Calu3 (cell line): ENCODE measurements at places on chromosomes 4 and X.

DNA sequence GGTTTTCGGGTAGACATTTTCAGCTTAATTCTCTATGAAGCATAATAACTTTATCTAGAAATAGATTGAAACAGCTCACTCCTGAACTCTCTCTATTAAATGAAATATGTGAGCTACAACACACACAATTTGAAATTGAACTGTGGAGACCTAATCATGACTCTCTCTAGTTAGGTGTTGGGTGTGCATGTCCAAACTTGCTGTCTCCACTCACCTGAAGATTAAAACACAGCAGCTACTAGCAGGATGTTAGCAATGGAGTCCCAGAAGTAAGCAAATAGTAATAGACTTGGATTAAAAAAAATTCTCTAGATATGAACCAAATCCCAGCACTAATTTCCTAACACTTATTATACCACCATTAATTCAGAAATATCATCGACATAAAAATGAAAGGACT is 173.1 kb downstream of the FSTL5 start:
- no peak overlapping the region for H3K27ac ChIP-seq
- H3K27me3 ChIP-seq: no peaks in the 10 kb centered on the region
- no peak overlapping the region for H3K4me3 ChIP-seq
- H3K4me1 ChIP-seq: no peaks in the 10 kb centered on the region
- no peak for DNase-seq
- no peaks in the 10 kb centered on the region for H3K36me3 ChIP-seq

DNA sequence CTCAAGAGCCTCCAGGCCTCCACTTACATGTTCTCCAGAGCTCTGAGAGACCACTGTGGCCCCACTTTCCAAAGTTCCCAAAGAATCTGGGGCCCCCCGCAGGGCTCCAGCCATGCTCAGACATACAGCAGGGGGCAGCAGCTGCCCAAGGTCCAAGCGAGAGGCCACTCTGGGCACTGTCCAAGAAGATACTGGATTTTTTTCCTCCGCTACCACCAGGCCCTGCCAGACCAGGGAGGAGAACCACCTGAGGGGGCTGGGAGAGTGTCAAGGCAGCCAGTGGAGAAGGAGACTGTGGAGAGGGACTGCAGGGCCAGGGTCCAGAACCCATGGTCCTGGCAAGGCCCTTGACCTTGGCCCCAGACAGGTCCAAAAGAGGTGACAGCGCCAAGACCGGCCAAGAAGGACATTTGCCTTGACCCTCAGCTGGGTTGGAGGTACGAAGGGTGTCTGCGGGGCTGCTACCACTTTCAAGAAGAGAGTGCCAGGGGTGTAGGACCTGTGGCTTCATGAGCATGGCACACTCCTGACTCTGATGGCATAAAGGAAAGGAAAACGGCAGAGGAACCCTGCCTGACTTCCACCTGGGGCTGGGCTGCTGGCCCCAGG is 5.3 kb downstream of the EMD start:
- H3K36me3 ChIP-seq: peaks cover 31% of the 10 kb centered on the region
- H3K4me1 ChIP-seq: peaks cover 12% of the 10 kb centered on the region
- no peak overlapping the region for H3K4me3 ChIP-seq

DNA sequence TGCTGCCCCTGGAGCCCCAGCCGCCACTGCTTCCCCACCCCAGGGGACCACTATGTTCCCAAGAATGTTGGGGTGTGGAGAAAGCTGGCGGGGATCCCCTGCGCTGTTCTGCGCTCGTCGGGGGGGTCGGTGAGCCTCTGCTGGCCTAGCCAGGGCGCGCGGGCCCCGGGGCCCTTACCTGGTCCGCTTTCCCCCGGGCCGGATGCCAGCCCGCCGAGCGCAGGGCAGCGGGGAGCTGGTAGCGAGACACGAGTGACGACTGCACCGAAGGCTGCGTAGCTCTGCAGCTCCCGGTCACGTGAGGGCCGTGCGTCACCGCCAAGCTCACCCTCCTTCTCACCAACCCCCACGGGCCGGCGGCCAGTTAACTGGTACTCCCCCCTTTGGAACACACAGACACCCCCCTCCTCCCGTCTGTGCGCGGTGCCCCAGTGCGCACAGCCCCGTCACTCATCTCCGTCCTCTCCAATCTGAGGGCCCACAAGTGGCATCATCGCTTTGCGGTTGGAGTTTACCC is at the start of gene BEX1:
Gene BEX1, minus strand, starts transcription at position 254 of the 517 bp plus-strand sequence. CDS start 897 bp downstream, outside the sequence.
- no peak within 1 kb of the TSS for H3K27ac ChIP-seq
- H3K36me3 ChIP-seq: no peaks in the 10 kb centered on the region
- peak; percentile 51 for DNase-seq
- peaks cover 28% of the 10 kb centered on the region for H3K27me3 ChIP-seq
- H3K4me1 ChIP-seq: no peaks in the 10 kb centered on the region
- H3K4me3 ChIP-seq: peak within 1 kb of the TSS; percentile 72

DNA sequence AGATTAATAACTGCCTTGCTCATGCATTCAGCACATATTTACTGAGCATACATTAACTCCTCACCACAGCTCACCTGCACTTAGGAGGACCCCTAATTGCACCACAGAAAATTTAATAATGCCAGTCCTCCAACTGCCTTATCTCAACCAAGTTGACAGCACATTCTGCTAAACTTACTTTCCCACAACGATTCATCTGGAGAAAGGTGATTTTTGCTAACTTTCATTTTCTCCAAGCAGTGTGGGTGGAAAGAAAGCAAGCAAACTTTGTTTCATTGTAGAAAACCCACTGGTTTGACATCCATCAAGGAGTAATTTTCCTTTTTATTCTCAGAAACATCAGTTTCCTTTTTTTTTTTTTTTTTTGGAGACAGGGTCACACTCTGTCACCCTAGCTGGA is 49.1 kb downstream of the RASGEF1B start:
- no peak overlapping the region for H3K27ac ChIP-seq
- no peaks in the 10 kb centered on the region for H3K27me3 ChIP-seq
- no peak overlapping the region for H3K4me3 ChIP-seq
- H3K4me1 ChIP-seq: peaks cover 24% of the 10 kb centered on the region

DNA sequence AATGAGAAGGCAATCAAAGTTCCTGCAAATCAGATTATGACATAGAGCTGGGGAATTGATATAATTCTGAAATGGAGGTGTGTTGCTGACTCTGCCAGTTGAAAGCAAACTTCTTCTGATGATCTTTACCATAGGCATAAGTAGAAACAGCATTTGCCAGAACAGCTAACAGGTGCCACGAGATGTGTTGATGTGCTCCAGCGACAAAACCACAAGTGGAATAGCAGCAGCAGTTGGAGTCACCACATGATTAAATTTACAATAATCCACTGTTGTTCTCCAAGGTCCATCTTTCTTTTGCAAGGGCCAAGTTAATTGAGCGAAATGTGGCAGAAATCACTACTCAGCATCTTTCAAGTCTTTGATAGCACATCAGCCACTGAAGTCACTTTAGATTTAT is 3.7 kb upstream of the OSTC start:
- H3K36me3 ChIP-seq: peaks cover 21% of the 10 kb centered on the region
- no peak for DNase-seq
- H3K4me1 ChIP-seq: peaks cover 8% of the 10 kb centered on the region

- peaks cover 17% of the 10 kb centered on the region for H3K4me1 ChIP-seq
- H3K27ac ChIP-seq: peak overlapping the region; percentile 76
- DNase-seq: peak; percentile 44
- H3K27me3 ChIP-seq: no peaks in the 10 kb centered on the region
Observed at GRCh38 chr4:75180790-75181776, 248.2 kb downstream of the PARM1 start.

DNA sequence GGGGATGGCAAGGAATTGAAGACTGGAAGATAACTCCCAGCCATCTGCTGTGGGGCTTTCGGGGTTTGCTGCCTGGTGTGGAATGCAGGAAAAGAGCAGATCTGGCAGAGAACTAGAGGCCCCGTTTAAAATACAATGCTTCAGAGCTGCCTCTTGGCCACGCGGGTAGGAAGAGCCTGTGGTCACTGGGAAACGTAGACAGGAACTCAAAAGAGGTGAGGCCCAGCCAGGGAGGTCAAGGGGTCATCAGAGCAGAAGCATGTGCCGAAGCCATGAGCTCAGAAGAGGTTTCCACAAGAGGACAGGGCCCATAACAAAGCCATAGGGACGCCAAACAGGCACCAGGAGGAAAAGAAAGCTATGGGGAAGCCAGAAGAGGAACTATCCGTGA is 14.5 kb upstream of the STS start:
- H3K36me3 ChIP-seq: peaks cover 21% of the 10 kb centered on the region
- peak; percentile 32 for DNase-seq
- peaks cover 48% of the 10 kb centered on the region for H3K4me1 ChIP-seq

DNA sequence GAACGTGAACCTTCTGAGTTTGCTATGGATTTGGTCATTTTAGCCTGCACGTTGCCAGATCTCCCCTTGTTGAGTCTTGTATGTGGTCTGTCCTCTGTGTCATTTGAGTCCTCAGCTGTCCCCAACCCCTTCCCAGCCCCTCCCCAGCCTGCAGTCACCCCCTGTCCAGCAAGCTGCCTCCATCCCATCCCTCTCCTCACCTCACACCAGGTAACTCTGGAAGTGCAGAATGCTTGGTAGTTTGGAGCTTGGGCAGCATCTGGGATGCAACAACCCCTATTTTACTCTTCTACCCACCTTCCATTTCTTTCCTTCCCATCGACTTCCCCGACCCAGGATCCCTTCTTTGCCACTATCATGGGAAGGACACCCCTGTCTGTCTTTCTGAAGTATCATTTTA is 18.4 kb downstream of the GABRQ start:
- no peak overlapping the region for H3K27ac ChIP-seq
- peaks cover 3% of the 10 kb centered on the region for H3K36me3 ChIP-seq
- no peak for DNase-seq
- H3K4me1 ChIP-seq: no peaks in the 10 kb centered on the region
- no peak overlapping the region for H3K4me3 ChIP-seq

GRCh38 chrX:24426921-24427746 is 38.0 kb upstream of the PDK3 start:
- H3K4me1 ChIP-seq: no peaks in the 10 kb centered on the region
- no peak overlapping the region for H3K4me3 ChIP-seq
- no peak for DNase-seq

GRCh38 chr4:139470997-139471665 is 17.2 kb downstream of the RAB33B start:
- H3K4me1 ChIP-seq: no peaks in the 10 kb centered on the region
- no peak for DNase-seq
- no peaks in the 10 kb centered on the region for H3K27me3 ChIP-seq

- H3K4me3 ChIP-seq: no peak overlapping the region
- no peak overlapping the region for H3K27ac ChIP-seq
- no peaks in the 10 kb centered on the region for H3K36me3 ChIP-seq
- no peaks in the 10 kb centered on the region for H3K27me3 ChIP-seq
- DNase-seq: no peak
- H3K4me1 ChIP-seq: no peaks in the 10 kb centered on the region
Observed at GRCh38 chrX:56000174-56000573, 232.0 kb upstream of the KLF8 start.

DNA sequence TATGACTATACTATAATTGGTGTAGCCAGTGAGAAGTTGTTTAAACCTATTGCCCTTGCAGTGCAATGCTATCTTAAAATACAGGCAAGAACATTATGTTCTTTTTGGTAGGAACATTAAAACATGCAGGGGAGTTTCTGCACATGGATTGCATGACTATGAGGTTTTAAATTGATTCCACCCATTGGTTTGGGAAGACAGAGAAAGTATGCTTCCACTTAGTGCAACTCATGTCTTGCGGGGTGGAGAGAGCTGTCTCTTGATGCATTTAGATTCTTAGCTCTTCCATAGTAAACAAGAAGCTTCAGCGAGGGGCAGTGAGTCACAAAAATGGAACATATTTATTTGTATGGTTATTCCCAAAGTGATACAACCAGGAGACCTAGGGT is 39.5 kb upstream of the RASL11B start:
- H3K4me1 ChIP-seq: peaks cover 26% of the 10 kb centered on the region
- DNase-seq: no peak
- no peak overlapping the region for H3K4me3 ChIP-seq
- H3K27ac ChIP-seq: no peak overlapping the region

GRCh38 chrX:119605464-119606279 is 552 bp downstream of the NKRF start:
- H3K4me1 ChIP-seq: peaks cover 16% of the 10 kb centered on the region
- peak overlapping the region; percentile 90 for H3K27ac ChIP-seq
- peak overlapping the region; percentile 90 for H3K4me3 ChIP-seq
- H3K27me3 ChIP-seq: no peaks in the 10 kb centered on the region

- H3K4me1 ChIP-seq: peaks cover 39% of the 10 kb centered on the region
- H3K4me3 ChIP-seq: no peak overlapping the region
- peak overlapping the region; percentile 92 for H3K27ac ChIP-seq
Observed at GRCh38 chrX:70022616-70023015, 27.1 kb downstream of the AWAT2 start.

GRCh38 chr4:15400981-15401671 is 26.7 kb upstream of the C1QTNF7 start:
- no peak overlapping the region for H3K4me3 ChIP-seq
- H3K36me3 ChIP-seq: no peaks in the 10 kb centered on the region
- DNase-seq: peak; percentile 48
- peaks cover 10% of the 10 kb centered on the region for H3K27me3 ChIP-seq
- H3K4me1 ChIP-seq: peaks cover 16% of the 10 kb centered on the region

GRCh38 chr4:119750771-119751170 is 122.2 kb upstream of the PDE5A start:
- DNase-seq: no peak
- no peaks in the 10 kb centered on the region for H3K27me3 ChIP-seq
- H3K36me3 ChIP-seq: no peaks in the 10 kb centered on the region
- no peak overlapping the region for H3K4me3 ChIP-seq
- H3K27ac ChIP-seq: no peak overlapping the region

DNA sequence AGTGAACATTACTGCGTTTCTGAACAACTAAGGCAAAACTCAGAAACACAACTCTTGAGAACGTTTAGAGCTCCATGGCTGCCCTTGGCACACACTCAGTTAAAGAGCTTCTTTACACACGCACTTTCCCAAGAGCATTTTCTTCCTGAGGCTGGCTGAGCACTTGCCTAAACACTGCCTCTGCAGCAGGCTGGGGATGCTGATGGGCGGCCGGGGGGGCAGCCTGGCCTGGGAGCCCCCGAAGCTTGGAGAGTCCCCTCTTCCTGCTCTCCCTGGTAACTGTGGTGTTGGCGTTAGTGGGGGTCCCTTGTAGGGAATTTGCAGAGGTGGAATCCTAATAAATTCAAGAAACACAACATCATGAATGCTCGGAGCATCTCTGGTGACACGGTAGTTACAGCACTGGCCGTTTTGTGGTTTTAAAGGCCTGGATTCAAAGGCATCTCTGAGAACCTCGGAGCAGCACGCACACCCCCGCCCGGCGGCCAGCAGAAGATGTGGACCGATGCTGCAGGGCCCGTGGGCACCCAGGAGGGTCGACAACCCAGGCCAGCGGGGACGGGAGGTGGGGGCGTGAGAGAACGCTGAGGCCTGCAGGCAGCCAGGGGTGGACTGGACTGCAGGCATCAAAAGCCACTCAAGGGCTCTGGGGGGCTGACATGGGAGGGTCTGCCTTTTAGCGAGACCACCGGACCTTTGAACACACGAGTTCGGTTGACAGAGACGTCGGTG is 45.4 kb downstream of the FGFRL1 start:
- H3K27ac ChIP-seq: no peak overlapping the region
- DNase-seq: no peak
- peaks cover 2% of the 10 kb centered on the region for H3K36me3 ChIP-seq
- no peaks in the 10 kb centered on the region for H3K4me1 ChIP-seq
- H3K4me3 ChIP-seq: no peak overlapping the region

GRCh38 chr4:43243433-43244116 is 351.1 kb downstream of the GRXCR1 start:
- no peak for DNase-seq
- H3K27ac ChIP-seq: no peak overlapping the region
- no peaks in the 10 kb centered on the region for H3K36me3 ChIP-seq
